ENCODE measurements at places on chromosomes 6 and 20.

- no peak for DNase-seq
Measured at GRCh38 chr6:19303383-19303782, 533.8 kb upstream of the ID4 start.

DNA sequence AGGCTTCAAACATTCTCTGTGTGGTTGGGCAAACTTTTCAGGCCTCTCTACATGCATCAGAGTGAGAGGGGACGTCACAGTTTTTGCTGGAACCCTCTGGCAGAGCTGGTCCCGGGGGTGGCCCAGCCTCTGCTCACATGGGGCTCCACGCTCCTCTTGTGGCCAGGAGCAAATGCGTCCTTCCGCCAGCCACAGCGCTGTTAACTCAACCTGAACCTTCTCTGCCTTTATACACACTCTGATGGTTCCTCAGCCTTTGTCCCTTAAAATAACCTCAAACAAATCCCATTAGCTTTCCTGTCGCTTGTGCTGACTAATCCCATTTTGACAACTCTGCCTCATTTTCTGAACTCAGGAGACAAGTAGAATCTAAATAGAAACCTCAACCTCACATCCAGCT is 39.4 kb upstream of the TGM6 start:
- no peak for DNase-seq

DNA sequence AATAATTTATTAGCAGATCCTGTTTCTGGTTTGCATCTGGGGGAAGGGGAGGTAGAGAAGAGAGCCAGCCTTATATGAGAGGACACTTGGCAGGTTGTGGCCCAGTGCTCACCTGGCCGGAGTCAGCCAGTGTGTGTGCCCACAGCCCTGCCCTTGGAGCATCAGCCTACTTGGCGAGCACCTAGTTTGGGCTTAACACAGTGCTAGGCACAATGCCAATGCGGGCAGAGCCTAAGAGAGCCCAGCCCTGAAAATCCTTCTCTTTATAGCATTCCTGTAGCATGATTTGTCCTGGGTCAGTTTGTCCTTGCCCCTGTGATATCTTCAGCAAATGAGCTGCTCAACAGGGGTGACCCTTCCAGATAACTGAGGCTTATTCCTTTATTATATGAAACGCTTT is 73.0 kb downstream of the SLX4IP start:
- DNase-seq: no peak

DNA sequence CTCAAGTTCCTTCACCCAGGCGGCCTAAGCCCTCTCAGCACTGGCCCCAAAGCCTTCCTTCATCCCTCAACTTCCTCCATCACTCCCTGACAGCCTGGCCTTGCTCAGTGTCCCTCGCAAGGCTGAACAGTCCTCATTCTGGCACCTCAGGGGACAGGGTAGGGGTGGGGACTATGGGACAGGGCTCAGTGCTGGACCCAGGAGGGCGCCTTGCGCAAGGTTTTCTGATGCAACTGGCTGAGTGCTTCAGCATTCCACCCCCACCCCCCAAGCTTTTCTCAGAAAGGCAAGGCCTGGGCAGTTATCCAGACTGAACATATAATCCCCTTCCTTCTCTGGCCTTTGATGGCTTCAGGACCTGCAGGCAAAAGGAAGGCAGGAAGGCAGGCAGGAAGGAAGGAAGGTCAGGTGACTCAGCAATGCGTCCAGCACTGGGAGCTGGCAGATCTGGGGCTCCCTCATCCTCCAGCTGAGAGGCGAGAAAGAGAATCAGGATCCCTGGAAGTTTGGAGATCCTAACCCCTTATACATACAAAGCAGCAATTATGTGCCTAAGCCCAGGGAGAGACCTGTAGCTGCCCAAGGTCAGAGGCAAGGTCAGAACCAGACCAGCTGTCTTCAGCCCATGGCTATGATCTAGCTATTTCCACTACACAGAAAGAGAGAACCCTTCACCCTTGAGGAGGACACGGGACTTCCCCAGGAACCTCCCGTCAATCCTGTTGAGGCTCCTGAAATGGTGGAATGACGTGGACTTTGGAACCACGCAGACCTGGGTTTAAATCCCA is 8.6 kb upstream of the TRIB3 start:
- no peak for DNase-seq

DNA sequence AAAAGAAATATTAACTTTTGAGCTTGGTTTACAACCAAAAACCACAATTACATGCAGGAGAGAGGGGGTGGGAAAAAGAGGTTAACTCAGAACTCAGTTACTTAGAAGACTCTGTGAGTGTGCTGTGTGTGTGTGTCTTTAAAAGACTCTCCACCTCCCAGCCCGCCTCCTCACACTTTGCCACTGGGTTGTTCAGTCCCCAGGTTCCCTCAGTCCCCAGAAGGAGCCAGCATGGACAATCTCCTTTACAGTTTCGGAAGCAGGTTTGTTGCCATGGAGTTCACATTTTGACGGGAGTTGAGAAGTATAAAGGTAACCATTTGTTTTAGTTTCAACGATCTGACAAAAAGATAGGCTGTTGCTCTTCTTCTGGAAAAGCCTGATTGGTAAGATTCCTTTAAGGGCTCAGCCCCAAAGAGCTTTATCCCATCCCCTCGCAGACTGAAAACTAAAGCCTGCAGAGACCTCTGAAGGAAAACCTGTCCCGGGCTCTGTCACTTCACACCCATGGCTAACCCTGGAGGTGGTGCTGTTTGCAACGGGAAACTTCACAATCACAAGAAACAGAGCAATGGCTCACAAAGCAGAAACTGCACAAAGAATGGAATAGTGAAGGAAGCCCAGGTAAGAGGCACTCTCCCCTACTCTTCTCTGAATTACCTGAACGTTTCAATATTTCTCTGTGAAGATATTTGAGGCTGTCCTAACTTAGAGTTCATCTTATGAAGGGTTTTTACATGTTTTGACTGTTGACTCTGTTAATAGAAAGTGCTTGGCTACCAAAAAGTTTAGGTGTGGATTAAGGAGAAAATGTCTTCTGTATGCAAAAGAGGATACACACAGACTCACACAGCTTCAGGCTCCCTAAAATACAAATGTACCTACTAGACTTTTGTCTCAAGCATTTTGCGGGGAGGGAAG is at the start of gene SPTLC3:
Gene SPTLC3, plus strand, starts transcription at position 212 of the 921 bp plus-strand sequence. Its CDS starts 296 bp downstream, at position 508.
- DNase-seq: no peak

GRCh38 chr6:139868576-139868975 is 494.1 kb upstream of the CITED2 start:
- DNase-seq: no peak

DNA sequence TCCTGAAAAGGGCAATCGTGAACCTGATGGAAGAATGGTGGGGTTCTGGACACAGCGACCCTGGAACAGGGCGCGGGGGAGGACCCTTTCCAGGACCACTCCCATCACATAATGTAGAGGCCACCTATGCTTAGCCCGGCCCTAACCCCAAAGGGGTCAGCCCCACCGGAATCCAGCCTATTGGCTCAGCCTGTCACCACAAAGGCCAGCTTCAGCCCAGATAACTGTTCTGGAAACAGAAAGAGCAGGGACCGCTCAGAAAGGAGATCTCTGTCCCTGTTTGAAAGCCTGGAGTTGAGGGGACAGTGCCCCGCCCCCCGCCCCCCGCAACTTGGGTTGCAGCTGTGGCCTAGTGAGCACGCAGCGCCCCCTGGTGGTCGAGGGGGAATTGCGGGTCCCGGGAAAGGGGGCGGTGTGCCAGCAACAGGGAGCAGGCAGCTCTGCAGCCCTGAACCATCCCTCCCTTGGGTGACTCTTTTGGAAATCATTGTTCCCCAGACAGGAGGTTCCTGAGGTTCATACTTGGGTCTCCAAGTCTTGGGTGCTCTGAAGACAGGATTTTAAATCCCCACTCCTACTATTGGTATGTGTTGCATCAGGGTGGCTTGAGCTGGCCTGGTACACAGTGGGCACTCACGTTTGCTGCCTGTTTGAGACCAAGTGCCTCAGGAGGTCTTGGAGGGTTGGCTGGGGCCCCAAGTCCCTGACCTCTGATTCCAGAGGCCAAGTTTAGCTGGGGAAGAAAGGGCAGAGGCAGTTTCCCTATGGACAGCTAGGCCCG is 1.5 kb downstream of the SIGLEC1 start:
- no peak for DNase-seq

DNA sequence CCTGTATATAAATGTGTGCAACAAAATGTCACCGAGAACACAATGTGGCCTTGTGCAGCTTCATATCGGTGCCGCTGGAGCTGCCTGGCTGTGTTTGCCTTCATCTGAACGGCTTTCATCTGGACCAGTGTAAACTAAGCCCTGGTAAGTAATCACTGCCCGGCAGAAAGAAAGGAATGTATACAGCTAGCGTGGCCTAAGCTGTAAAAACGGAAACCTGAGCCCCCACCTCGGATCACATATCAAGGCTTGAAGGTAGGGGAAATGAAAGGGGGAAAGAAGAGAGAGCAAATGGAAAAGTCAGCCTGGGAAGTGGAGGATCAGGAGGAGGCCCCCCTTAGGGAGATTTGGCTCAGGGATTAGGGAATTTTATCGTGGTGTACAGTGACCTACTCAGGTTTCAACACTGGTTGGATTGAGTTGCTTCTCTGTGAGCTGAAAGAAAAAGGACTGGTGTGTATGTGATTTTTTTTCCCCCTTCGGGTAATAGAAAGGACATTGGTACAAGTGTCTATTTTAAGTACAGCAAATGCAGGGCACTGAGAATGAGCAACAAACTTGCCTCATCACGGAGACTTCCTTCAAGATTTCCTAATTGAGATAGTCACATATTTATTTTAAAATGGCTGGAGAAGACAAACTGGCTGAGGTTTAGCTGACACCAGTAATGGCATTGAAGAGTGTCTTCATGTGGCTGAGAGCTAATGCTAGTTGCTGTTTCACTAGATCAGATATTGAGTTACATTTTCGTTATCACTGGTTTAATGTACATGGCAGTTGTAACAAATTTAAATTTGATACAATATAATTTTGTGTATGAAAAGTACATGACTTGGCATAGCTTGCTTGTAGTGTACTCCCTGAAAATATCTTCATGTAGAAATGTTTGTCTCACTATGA is 3.5 kb downstream of the SOBP start:
- DNase-seq: no peak

DNA sequence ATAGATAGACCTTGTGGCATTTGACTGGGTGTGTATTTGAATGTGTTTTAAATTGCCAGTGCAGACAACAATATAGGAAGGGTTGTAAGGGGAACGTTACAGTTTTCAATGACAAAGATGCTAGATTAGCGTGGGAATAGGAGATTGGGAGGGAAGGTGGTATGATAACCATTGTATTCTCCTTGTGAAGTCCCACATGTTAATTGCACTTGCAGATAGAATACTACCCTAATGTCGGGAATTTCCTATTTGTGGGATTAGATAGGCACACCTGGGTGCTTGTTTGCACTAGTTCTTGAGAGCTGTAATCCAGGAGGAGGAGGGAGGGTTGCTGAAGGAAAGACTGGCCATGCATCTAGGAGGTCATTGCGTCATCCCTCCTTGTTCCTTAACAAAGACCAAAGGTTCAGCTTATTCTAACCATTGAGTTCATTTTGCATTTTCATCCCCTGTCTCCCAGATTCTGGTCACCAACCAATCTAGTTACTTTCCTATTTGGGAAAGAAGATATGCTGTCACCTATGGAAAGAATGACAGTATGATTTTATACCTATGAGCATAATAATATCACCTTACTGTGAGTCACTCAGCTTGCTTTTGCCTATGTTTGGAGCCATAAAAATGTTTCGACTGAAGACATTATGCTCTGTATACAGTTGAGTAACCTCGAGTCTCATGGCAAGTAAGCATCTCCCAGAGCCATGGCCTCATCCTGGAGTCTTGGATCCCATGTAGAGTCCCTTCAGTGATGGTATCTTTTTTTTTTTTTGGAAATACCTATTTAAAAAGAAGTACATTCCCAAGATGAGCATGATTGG is 201.5 kb downstream of the DTNBP1 start:
- DNase-seq: no peak

DNA sequence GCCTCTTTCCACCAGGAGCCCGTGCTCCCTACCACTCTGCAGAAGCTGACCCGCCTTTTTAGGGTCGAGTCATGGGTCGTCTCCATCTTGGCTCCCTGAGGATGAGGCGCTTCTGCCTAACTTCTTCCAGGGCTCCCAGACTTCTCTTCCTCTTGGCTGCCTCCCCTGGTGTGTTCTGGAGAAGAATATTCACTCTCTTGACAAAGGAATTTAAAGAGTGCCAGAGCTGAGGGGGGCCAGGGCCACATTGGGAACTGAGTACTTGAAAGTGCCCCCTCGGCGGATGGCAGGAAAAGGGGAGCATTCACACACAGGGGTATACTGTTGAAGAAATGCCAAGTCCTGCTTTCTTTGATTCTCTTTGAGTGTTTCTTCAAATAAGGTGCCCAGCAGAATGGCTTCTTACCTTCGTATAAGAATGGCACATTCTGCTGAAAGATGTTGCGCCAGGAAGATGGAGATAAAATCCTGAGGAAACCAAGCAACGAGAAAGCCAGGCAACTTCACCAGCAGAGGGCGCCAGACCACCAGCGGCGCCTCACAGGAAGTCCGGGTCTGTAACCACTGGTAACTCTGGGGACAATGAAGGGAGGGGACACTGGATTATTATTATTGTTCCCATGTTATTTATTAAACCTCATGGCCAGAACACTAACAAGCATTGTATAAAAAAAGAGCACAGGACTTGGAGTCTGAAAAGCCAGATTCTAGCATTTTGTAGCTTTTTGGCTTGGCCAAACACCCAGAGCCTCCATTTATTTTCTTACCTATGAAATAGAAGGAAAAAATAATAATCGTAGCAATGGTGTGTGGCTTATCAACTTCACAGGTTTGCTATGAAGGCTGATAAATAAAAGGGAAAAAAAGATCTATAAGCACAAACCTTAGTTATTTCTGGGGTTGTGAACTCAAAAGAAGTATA is 176.7 kb downstream of the HACE1 start:
- no peak for DNase-seq

DNA sequence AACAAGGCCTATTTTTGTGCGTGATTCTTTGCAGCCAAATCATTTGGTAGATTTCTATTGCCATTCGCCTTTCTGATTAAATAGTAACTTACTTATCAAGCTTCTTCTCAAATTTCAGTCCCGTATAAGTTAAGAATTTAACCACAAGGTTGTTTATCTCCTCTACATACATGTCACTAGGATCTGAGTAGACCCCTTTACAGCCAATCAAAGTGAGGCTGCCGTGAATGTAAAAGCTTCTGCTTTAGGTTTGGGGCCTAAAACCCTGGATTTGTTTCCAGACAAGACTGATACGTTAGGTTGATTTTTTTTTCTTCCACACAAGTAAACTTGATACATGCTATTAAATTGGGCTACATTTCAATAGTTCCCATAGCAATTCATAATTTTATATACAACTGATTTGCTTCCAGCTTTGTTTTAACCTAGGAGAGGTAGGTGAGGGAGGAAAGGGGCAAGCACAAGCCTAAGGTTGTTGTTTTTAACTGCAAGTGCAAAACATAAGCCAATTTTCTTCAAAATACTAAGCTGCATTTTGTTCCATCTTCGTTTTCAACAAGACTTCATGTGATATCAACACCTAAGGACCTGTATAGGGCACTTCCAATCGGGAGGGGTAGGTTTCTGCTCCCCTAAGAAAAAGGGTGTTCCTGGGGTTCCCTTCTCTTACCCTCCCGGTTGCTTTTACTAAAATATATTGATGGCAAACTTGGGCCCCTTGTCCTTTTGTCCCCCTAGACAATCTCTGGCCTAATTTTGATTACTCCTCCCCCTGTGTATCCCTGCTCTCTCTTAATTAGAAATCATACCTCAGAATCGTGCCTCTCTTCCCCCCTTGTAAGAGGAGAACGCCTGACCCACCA is 1.7 kb downstream of the RANBP9 start:
- no peak for DNase-seq

GRCh38 chr6:136921381-136921935 is 643 bp upstream of the SLC35D3 start:
- DNase-seq: no peak

- DNase-seq: no peak
Measured at GRCh38 chr20:10854976-10855375, 181.2 kb upstream of the JAG1 start.

All from natural killer cell treated with Interleukin-12 subunit alpha and Interleukin-12 subunit beta and Interleukin-15 and Interleukin-18, amount 100 ng/mL, for 72 hours (primary cell).